ENCODE measurements at places on chromosomes 3 and 15. TPM values are rescaled to one million over a fixed set of nuclear protein-coding genes. Genes with fewer than 3 reads are reported as not detected.

DNA sequence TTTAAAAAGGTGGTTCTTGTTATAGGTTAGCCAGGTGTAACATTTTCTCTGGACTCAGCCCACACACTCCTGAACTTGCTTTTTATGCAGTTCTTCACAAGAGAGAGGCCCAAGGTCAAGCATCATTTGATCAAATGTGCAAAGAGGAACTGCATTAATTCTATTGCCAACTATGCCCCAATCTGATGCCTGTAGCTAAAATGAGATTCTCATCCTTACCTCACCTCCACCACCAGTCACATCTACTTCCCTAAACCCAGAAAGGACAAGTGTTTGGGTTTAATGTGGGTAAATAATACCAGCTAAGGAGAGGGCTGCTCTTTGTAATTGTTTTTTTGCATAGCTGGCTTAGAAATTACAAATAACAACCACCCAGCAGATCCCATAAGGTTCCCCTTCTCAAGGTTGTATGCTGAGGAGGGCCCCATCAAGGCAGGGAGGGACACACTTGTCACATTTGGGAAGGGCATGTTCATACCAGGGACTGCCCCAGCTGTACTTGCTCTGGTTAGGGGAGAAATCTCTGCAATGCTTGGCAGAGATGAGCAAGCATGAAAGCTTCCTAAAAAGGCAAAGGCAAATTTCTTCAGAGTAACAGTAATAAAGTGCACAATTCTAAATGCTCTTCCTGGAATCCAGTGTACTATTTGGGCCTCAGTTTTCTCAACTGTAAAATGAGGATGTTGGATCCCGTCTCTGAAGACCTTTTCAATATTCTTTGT, 76.2 kb downstream of the TGFBR2 start:
- H3K27me3 ChIP-seq: no peaks in the 10 kb centered on the region
- H3K4me3 ChIP-seq: no peak overlapping the region
- DNase-seq: no peak
- peaks cover 7% of the 10 kb centered on the region for H3K4me1 ChIP-seq
- peaks cover 3% of the 10 kb centered on the region for H3K36me3 ChIP-seq

- no peak for DNase-seq
- H3K4me3 ChIP-seq: no peak overlapping the region
- H3K36me3 ChIP-seq: no peaks in the 10 kb centered on the region
These were observed 122.0 kb upstream of the RGMA start for GRCh38 chr15:93210995-93211394.

GRCh38 chr15:53116169-53116568, 326.0 kb upstream of the ONECUT1 start:
- H3K36me3 ChIP-seq: no peaks in the 10 kb centered on the region
- DNase-seq: no peak
- H3K4me3 ChIP-seq: no peak overlapping the region
- no peaks in the 10 kb centered on the region for H3K4me1 ChIP-seq
- H3K27ac ChIP-seq: no peak overlapping the region

- no peaks in the 10 kb centered on the region for H3K36me3 ChIP-seq
- no peak overlapping the region for H3K27ac ChIP-seq
- H3K4me3 ChIP-seq: no peak overlapping the region
- DNase-seq: no peak
- no peaks in the 10 kb centered on the region for H3K4me1 ChIP-seq
- no peaks in the 10 kb centered on the region for H3K27me3 ChIP-seq
These were observed 534.2 kb upstream of the ALCAM start for GRCh38 chr3:104832530-104832929.

CALML4 gene
- total RNA-seq: 19.5 TPM
